RCC 7860 (cell line): ENCODE measurements at places on chromosomes 4 and X.

DNA sequence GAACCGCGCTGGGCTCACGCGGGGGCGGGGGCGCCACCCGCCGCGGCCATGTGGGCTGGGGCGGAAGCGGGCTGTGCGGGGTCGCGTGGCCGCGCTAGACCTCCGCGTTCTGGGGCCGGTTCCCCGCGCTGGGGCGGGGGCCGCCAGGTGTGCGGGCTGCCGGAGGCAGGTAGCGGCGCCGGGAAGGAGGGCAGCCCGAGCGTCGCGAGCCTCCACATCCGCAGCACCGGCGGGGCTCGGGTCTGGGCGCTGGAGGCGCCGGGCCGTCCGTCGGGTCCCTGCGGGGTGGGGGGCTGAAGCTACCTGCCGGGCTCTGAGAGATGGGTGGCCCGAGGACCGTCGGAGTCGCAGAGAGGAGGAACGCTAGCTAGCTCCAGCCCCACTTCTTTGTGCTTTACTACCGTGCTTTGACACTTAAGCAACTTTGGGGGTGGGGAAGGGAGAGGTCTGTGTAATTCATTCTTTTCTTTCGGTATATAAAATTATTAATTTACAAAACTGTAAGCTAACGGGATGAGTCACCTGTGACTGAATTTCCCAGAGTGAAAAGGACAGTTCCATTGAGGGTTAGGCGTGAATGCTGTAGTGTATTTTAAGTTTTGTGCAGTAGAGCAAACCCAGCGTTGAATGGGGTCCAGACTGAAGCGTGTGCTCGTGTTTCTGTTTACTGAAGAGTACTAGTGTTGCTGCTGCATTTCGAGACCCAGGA is 689 bp downstream of the METAP1 start:
- peak; percentile 47 for DNase-seq

DNA sequence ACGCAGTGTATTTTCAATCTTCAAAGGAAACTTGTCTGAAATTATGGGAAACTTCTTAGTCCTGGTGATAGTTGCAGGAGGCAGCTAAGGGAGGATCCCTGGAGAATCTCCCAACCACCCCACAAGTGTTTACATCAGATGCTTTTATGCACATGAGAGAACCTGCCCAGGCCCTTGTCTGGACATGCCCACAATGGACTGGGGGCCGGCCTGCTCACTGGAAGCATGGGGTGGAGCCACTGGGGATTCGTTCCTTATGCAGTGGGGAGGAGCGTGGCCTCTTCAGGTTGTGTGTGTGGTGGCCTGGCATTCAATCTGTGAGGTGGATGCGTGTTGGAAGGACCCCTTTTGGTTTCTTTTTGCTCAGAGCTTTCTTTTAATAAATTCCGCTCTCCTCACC is 398.7 kb upstream of the PPP1R2C start:
- DNase-seq = no peak

GRCh38 chr4:63921561-63921960 is 487.7 kb downstream of the TECRL start:
- no peak for DNase-seq

GRCh38 chr4:57090079-57090478 is 20.1 kb downstream of the IGFBP7 start:
- DNase-seq = no peak

DNA sequence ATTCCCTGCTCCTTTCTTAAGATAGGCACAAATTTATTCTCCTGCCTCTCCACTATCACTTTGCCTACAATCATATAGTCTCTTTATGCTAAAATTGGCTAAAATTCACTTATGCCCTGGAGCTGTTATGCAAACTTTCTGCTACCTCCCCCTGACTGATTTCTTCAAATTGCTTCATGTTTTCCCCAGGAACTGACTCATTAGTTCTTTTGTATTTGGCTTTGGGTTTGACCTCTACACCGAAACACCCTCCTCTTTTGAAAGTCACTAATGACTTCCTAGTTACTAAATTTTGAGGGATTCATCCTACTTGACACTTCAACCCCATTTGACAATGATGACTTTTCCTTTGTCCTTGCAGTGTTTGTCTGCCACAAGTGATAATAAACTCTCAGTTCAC is 222.6 kb downstream of the NDST4 start:
- DNase-seq = no peak
